ENCODE measurements at places on chromosomes 2 and 18.

GRCh38 chr2:236250286-236250685 is 13.9 kb downstream of the ASB18 start:
- peak; percentile 22 for DNase-seq

- no peak for DNase-seq
These were observed 191.9 kb downstream of the RND3 start for GRCh38 chr2:150295544-150295943.

GRCh38 chr2:3492951-3493614 is 26.2 kb downstream of the ADI1 start:
- peak; percentile 9 for DNase-seq

DNA sequence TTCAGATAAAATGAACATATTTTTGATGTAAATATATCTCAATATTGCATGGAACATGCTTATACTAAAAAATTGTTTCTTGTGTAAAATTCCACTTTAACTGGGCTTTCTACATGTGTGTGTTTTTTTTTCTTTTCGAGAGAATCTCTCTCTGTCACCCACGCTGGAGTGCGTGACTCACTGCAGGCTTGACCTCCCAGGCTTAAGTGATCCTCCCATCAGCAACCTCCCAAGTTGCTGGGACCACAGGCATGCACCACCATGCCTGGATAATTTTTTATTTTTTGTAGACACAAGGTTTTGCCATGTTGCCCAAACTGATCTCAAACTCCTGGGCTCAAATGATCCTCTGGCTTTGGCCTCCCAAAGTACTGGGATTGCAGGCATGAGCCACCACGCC is 254.6 kb downstream of the LOXHD1 start:
- no peak for DNase-seq
